ENCODE measurements at places on chromosomes 13 and 19.

DNA sequence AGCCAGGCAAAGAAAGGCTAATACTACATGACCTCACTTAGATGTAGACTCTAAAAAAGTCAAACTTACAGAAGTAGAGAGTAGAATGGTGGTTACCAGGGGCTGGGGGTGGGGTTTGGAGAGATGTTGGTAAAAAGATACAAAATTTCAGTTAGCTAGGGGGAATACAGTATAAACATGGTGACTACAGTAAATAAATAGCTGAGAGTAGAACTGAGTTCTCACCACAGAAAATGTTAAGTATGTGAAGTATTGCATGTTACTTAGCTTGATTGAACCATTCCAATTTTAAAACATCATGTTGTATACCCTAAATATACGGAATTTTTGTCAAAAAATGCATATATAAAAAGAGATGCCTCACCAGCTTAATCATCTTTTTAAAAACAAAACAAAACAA is 67.5 kb upstream of the DOCK9 start:
- DNase-seq, result no peak

DNA sequence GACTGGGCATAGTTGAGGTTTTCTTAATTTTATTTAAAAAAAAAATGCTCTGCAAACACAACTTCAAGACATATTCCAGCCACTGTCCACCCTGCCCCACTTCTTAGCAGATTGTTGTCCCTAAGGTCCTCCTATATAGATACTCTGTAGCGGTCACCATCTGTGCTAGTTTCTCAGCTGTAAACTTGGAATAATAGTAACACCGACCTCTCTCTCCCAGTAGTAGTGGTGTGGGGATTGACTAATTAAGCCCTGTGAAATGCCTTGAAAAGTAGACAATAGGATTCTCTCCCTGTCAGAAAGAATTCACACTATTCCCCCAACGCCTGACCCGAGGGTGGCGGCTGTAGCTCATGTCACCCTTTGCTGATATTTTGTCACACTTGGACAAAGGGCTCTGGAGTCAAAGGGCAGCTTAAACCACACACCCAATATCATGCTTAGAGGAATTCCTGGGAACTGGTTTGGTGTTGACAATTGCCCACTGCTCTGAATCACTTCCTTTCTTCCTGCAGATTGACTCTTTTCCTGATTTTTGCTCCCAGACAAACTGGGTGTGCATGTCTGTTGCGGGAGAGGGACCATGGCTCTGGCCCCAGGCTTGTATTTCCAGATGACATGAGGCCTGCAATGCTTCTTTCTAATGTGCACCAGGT is 9.2 kb upstream of the SERP2 start:
- no peak for DNase-seq

GRCh38 chr13:80339912-80340650 is 845 bp downstream of the SPRY2 start:
- DNase-seq, result peak; percentile 63

GRCh38 chr19:48714759-48715675 is 4.5 kb downstream of the MAMSTR start:
- no peak for DNase-seq

- DNase-seq, result no peak
Observed at GRCh38 chr13:41859565-41859964, 101.3 kb downstream of the VWA8 start.

- no peak for DNase-seq
Observed at GRCh38 chr13:110820322-110820721, 94.5 kb downstream of the ANKRD10 start.

- no peak for DNase-seq
Observed at GRCh38 chr19:33811736-33812387, 15.2 kb downstream of the KCTD15 start.

DNA sequence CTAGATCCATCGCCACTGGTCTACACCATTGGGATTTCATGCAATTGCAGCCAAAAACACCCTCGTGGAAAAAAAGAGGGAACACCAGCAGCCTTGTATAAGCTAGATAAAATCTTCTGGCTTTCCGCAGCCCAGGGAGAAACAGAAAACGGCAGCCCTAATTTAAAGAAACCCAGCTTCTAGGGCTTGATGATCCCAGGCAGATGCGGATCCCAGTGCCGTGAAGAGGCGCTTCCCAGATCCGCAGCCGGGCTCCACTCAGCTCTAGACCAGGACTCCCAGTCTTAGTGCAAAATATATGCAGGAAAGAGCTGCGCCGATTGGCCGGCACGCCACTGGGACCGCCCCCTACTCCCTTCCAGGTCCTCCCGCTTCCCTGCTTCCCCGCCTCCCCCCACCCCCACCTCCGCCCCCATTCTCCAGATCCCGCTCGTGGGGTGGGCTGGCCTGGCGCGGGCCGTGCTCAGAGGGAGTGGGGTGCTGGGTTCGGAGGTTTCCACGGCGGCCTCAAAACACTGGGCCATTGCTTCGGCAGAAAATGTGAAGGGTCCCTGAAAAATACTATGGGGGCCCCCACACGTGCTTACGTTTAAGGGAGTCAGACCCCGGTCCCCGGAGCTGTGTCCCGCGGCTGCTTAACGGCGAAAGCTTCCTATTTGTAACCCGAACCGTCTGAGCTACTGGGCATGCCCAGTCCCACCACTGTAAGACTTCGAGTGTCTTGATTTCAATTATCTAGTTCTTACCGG is 63.1 kb downstream of the SERP2 start:
- peak; percentile 90 for DNase-seq

GRCh38 chr13:65856431-65856830 is 1373.7 kb downstream of the PCDH9 start:
- DNase-seq, result no peak

GRCh38 chr13:64369121-64369520 is 2861.0 kb downstream of the PCDH9 start:
- peak; percentile 1 for DNase-seq

DNA sequence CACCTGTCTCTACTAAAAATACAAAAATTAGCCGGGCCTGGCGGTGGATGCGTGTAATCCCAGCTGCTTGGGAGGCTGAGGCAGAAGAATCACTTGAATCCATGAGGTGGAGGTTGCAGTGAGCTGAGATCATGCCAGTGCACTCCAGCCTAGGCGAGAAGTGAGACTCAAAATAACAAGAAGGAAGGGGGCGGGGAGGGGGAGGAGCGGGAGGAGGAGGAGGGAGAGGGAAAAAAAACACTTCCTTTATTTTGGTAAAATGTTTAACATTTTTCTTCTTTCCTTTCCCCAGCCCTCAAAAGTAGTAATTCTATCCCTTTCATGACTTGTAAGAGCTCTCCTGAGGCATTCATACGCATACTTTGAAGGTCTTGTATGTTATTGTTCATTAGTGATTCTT is 44.3 kb downstream of the SPRY2 start:
- no peak for DNase-seq

- peak; percentile 67 for DNase-seq
Observed at GRCh38 chr13:48641404-48641803, 12.3 kb upstream of the CYSLTR2 start.

DNA sequence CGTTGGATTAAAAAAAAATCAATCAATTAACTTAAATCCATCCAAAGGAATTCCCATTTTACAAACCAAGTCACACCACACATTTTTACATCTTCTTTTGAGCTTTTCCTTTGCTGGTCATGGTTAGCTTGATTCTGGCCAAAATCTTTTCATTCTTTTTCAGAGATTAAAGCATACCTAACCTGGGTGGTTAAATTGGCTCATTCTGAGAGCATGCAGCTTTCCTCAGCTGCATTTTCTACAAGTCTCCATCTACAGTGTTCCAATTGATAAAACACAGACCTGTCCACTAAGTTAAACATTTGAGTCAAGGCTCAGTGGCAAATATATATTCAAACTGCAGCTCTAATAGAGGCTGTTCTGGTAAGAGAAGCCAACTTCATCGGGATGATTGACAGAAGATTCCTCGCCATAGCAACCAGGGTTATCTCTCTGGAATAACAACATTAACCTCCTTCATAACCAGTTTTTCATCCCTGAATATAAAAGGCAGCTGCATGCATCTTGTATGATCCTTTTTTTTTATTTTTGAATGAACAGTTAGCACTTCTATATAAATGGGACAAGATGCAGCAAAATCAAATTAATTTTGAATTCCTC is 106.2 kb downstream of the DNAJC15 start:
- no peak for DNase-seq

DNA sequence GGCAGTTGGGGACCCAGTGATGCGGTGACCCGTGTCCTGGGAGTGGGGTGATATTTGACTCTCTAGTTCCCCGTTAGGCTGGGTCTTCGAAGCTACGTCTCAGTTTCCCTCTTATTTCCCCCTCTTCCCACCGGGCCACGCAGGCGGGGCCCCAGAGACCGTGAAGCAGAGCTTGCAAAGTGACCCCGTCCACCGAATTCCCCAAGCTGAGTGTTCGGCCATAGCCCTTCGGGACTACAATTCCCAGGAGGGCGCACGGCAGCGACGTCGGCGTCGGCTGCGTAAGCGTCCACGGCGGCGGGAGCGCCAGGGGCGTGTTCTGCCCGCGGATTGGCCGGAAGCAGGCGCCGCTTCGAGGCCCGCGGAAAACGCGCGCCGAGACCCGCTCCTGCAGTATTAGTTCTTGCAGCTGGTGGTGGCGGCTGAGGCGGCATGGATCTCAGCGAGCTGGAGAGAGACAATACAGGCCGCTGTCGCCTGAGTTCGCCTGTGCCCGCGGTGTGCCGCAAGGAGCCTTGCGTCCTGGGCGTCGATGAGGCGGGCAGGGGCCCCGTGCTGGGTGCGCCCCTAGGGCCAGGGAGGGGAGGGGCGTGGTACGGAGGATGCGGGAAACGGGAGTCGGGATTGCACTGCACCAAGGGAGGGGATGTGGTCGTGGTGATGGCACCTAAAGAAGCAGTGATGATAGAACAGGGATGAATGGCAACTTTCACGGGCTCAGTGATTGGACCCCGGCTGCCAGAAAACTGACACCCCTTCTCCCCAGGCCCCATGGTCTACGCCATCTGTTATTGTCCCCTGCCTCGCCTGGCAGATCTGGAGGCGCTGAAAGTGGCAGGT is at the start of gene RNASEH2A:
Gene RNASEH2A (plus strand): TSS at position 343 of the 840 bp plus-strand sequence. CDS start 90 bp downstream, at position 433.
- DNase-seq, result peak; percentile 95

- no peak for DNase-seq
Observed at GRCh38 chr19:7907122-7907521, 3.4 kb downstream of the MAP2K7 start.
